Hematopoietic multipotent progenitor cell treated with erythropoietin and hydrocortisone succinate and interleukin-3 and kit ligand, for 6 days (in vitro differentiated cells): ENCODE measurements at places on chromosomes 7 and 10.
A peak's percentile ranks its signal among the peaks of the same experiment; 100 is the strongest.

DNA sequence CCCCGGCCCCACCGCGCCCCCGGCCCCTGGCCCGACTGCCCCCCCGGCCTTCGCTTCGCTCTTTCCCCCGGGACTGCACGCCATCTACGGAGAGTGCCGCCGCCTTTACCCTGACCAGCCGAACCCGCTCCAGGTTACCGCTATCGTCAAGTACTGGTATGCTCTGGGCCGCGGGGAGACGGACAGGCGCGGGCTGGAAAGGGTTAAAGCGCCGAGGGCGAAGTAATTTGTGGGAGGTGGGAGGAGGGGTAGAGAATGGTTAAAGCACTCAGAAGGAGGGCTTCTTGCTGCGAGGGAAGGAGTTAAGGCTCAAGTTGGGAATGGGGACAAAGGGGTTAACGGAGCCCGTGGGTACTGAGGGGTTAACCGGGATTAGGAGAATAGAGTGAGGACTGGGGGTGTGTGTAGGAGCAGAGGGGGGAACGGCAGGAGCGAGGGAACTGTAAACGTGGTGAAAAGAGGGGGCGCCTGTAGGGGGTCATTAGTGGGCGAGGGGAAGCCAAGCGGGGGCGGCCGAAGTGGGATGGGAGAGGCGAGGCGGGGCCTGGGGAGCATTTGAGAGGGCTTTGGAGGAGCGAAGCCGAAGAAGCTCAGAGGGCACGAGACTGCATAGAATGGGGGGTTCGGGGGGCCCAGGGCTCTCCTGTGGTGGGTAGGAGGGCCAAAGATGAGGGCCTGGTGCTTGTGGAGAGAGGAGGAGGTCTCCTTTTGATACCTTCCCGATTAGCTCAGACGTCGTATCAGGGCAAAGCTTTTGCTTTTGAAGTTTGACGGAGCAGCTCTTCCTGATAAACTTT, 605 bp downstream of the SUFU start:
- DNase-seq, result peak; percentile 80

DNA sequence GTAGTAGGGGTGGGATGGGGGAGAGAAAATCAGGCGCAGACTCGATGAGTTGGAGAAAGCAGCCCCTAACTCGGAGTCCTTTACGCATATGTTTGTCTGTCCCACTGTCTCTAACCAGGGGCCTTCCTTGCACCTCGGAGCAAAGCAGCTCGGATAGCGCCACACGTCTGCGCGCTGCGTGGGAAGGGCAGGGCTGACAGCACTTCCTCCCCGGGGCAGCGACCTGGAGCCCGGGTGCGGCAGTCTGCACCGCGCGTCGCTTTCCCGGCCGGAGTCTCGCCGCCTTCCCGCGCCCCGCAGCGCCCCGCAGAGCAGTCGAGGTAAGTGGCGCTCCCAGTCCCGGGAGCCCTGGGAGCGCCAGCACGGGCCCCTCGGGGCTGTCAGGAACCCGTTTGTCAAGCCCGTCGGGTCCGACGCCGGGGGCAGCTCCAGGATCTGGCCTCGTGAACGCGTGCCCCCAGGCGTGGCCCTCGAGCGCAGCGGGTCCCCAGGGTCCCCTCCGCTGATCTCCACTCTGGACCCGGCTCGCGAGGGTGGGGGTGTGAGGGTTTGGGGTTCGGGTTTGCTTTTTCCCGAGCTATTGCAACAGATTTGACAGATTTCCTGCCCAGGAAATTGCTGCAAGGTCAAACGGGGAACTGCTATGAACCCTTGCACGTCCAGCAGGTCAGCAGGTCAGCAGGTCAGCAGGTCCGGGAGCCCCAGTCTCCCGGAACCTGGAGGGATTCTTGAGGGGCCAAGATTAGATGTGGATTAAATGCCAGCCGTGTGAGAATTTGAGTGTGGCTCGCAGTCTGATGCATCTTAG, 597 bp downstream of the APBB1IP start:
- peak; percentile 71 for DNase-seq

DNA sequence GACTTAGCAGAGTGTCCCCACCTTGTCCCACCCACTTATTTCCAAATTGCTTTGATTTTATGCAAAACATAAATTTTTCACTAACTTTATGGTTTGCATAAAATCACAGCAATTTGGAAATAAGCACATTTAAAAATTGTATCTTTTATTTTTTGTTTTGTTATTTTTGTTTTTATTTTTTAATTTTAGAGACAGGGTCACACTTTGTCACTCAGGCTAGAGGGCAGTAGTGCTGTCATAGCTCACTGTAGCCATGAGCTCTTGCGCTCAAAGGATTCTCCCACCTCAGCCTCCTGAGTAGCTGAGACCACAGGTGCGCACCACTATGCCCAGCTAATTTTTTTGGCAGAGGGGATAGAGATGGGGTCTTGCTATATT, 43.2 kb downstream of the APBB1IP start:
- DNase-seq, result no peak

DNA sequence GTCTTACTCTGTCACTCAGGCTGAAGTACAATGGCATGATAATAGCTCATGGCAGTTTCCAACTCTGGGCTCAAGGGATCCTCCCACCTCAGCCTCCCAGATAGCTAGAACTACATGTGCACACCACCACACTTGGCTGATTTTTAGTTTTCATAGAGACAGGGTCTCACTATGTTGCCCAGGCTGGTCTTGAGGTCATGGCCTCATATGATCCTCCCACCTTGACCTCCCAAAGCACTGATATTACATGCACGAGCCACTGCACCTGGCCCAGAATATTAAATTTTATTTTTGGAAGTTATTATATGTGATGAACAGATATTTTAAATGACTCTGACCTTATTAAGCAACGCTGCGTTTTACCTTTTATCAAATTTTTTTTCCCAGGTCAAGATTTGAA, 94.4 kb downstream of the PODXL start:
- DNase-seq, result no peak

GRCh38 chr10:43126759-43127424, 11.4 kb upstream of the CSGALNACT2 start:
- no peak for DNase-seq

DNA sequence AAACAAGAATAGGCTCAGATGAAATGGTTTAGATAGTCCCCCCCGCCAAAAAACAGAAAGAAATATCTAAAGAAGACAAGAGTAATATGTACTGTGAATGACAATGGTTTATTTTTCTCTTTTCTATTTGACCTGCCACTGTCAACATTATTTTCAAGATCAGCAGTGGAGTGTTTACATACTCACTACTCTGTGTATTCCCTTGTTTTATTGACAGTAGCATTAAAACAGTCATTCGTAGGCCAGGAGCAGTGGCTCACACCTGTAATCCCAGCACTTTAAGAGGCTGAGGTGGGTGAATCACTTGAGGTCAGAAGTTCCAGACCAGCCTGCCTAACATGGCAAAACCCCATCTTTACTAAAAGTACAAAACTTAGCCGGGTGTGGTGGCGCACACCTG, 245.3 kb upstream of the SLC26A5 start:
- no peak for DNase-seq

GRCh38 chr7:80729591-80730320, 91.3 kb downstream of the CD36 start:
- no peak for DNase-seq

- DNase-seq, result no peak
These were observed 56.3 kb downstream of the CADPS2 start for GRCh38 chr7:122829962-122830361.

- DNase-seq, result peak; percentile 38
These were observed 43.8 kb upstream of the FAM20C start for GRCh38 chr7:148543-148931.

DNA sequence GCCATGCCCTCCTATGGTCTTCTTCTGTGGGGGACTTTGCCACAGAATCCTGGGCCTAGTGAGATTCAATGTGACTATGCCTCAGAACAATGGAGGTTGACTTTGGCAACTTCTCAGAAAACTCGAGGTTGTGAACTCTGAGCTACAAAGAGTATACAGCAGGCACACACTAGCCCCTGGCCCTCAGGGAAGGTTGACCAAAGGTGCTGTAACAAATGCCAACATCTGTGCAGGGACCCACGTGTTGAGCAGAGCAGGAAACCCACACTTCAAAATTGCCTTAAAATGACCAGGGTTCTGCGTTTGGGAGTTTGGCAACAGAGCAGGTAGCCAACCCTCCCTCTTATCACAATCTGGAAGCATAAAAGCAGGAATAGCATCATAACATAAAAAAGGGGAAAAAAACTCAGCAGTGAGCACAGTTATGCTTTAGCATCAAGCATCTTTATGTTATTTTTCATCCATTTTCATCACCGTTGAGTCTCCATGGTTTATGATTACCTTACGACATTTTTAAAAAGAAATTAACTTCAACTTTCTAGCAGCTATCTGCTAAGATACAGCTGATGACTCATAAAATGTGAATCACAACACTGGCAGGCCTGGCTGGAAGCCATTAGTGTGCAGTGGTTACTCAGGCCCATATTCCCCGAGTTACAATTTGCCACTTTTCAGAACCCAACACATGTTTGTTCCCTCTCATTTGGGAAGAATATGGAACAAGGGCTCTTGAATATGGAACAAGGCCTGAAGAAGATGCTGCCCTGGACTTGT, 11.1 kb downstream of the PRLHR start:
- DNase-seq, result no peak

- no peak for DNase-seq
These were observed 326.5 kb upstream of the SEMA3C start for GRCh38 chr7:81245353-81245752.

GRCh38 chr7:92813390-92814024, 22.9 kb downstream of the CDK6 start:
- DNase-seq, result no peak

DNA sequence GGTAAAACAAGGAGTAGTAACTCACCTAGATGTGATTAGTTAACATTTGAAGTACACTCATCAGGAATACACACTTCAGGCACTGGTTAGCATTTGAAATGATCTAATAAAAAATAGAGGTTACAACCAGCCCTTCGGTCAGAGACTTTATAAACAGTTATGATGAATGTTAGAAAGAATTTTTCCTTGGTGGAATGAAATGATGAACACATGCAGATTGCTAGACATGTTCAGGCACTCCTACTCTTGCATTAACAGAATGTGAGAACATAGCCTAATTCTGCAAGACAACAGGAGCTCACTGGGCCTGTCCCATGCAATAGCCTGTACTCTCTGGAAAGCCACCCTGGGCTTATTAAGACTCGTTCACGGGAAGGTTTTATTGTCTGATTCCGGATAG, 47.3 kb upstream of the TECTB start:
- no peak for DNase-seq
